ENCODE measurements at places on chromosomes 3 and 15. TPM values are rescaled to one million over a fixed set of nuclear protein-coding genes. Genes with fewer than 3 reads are reported as not detected.

Gene THPO
- polyA plus RNA-seq = not detected

Gene CD86
- polyA plus RNA-seq = not detected

DNA sequence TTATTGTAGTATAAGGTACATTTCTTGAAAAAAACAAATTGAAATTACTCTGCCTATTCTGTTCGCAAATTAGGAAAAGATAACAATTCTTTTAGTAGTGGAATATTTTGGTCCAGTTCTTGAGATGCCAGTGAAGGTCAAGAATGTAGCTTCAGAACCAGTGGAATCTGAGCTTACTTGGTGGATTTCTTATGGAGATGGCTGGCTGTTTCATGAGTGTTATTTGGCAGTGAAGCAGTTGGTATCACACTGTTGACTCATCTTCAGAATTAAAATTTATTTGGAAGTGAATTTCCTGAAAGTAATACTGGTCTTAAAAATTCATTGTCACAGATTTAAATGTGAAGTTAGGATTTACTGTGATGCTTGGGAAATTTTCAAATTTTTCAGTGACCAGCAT is 19.1 kb downstream of the RNF13 start:
- peak; percentile 67 for DNase-seq

DNA sequence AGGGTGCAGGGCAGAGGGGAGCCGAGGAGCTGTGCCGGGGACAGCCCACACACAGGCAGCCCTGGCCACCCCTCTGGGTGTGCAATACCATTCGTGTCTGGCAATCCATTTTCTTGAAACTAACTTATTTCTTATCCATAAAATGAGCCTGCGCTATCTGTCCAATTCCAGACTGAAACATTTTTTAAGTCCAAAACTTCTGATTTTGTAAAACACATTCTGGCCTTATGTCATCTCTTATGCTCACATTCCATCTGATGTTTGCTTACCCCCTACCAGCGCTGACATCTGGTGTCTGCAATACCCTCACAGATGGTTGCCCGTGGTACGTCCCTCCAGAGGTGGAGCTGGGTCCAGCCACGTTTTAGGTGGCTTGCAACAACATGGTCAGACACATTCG is 31.8 kb downstream of the PCSK6 start:
- DNase-seq = no peak

GRCh38 chr3:13517253-13517977 is 31.5 kb upstream of the FBLN2 start:
- DNase-seq = no peak

DNA sequence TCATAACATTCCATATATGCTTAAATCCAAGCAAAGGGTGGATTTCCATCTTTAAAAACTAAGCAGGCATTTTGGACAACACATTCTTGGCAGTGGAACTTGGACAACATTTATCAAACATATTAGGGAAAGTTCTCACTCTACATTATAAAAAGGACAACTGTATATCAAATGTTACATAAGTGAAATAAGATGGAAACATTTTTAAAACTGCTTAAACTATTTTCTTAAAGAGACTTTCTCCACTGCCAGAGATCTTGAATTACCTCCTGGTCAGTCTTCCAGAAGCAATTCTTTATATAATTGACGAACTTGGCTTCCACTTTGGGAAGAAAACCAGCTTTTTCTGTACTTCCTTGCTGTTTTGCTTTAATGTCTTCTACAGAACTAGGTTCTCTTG is 109.3 kb downstream of the NEO1 start:
- no peak for DNase-seq

- peak; percentile 75 for DNase-seq
Observed at GRCh38 chr3:126607214-126607908, 47.6 kb downstream of the TXNRD3 start.

DNA sequence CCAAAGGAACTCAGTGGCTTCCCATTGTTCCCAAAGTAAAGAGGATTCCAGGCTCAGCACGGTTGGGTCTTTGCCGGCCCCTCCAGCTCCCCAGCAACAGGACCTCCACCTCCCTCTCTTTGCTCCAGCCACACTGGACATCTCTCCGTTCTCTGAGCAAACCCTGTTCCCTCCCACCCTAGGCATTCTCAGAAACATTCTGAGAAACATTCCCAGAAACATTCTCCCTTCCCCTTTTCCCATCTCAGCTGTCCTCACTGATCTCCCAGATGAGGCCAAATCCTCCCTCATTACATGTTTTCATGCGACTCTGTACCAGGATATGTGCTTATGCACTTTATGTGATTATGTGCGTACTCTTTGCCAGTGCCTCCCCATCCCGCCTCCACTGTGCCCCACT is 14.1 kb downstream of the CCDC33 start:
- DNase-seq = no peak

DNA sequence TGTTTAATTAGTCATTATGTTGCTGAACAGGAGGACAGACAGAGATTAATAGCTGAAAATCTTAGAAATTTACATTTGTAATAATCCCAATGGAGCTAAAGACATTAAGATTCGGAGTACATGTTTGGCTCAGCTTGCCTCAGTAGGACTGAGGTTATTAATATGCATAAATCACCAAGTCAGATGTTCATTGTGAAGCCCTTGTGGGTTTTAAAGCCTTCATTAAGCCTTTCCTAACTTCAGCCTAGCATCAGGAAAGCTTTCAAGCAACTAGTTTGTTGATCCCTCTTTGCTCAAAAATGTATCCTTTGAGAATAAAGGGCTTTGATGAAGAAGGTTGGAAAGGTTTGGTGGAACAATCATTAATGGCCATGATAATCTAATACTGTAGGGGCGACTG is 178.2 kb upstream of the CGNL1 start:
- no peak for DNase-seq

DNA sequence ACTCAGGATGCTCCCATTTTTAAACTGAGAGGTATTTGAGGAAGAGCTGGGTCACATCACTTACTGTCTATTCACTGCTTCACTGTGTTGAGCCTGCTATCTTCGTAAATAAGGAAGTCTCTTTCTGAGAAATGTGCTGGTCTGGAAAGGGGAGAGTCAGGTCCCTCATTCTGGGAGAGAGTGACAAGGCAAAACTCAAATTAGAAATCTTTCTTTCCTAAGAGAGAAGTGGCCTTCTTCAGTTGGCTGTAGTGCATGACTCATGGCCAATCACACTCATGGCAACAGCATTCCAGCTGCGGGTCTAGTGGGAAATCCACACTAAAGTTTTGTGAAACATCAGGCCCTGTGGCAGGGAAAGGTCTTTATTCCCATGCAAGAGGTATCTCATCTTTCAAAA is 11.5 kb upstream of the TIMP4 start:
- peak; percentile 68 for DNase-seq

Gene EPM2AIP1
- 8.7 TPM for polyA plus RNA-seq

DNA sequence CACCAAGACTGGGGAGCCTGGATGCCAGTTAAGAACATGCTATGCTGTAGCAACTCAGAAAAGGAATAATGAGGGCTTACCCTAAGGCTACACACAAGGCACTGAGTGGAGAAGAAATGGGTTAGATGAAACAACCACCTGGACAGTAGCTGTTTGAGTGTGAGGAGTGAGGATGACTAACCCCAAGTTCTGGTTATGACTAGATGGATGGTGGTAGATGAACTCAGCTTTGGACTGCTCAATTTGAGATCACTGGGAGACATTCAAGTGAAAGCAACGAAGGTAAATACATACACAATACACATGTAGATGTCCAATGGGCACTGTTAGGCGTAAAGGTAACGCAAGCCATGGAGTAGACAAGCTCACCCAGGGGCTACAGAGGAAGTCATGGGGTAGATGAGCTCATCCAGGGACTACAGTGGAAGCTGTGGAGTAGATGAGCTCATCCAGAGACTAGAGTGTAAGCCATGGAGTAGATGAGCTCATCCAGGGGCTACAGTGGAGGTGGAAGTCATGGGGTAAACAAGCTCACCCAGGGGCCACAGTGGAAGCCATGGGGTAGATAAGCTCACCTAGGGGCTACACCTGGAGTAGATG is 98.3 kb downstream of the ANO10 start:
- peak; percentile 30 for DNase-seq

GRCh38 chr3:142118911-142119310 is 30.4 kb downstream of the TFDP2 start:
- no peak for DNase-seq

Gene GCHFR
- polyA plus RNA-seq = 2.3 TPM

DNA sequence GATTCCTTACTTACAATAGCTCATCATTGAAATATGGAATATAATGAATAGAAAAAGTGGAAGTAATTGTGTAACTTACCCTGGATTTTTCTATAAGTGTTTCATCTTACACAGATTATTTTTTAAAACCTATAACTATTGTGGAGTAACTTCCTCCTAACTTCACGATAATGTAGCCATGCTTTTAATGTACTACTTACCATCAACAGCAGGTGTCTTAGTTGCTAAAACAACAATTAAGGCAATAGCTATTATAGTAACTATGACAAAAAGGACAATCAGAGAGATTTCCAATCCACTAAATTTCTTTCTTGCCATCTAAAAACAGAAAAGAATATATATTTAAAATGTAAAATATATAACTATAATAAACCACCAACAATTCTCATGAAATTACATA is 2.6 kb downstream of the SI start:
- no peak for DNase-seq

Gene GOLGA6L6
- not detected for polyA plus RNA-seq

Gene SLC2A2
- not detected for polyA plus RNA-seq

Gene TMCO5A
- not detected for polyA plus RNA-seq

DNA sequence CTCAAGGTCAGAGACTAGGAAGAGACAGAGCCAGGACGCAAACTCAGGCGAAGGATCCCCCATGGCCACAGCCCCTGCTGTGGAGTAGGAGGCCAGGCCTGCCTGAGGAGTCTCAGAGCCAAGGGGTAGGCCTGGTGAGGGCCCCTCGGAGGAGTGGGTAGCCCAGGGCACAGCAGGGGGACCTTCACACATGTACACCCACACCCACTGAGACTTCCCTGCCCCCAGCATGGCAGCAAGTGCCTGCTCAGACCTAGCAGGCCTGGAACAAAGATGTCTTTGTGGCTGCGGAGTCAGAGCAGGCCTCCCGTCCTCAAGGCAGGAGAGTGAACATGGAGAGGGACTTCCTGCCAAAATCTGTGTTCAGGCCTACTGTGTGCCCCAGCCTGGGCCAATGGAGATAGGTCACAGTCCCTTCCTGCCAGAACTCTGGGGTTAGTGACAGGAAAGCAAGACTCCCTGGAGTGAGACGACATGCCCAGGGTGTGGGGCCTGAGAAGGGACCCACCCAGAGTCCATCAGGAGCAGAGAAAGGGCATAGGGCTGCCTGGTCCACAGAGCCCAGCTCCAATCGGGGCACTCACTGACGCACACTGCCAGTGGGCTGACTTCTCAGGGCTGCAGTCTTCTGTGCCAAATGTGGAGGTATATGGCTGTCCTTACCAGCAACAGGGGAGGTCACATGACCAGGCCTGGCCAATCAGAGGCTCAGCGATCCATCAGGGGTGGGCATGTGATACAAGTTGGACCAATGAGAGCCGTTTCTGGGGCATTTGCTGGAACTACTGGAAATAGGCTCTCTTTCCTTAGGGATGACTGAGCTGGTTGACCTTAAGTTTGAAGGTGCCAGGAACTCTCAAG is 2.3 kb downstream of the GRIP2 start:
- DNase-seq = peak; percentile 19

Gene CDCP1
- 8.8 TPM for polyA plus RNA-seq

- no peak for DNase-seq
Observed at GRCh38 chr3:32553973-32554372, 16.7 kb downstream of the DYNC1LI1 start.

- DNase-seq = peak; percentile 78
Observed at GRCh38 chr3:114496874-114497273, 203.0 kb downstream of the TIGIT start.

Gene GRAMD2A
- polyA plus RNA-seq = not detected

DNA sequence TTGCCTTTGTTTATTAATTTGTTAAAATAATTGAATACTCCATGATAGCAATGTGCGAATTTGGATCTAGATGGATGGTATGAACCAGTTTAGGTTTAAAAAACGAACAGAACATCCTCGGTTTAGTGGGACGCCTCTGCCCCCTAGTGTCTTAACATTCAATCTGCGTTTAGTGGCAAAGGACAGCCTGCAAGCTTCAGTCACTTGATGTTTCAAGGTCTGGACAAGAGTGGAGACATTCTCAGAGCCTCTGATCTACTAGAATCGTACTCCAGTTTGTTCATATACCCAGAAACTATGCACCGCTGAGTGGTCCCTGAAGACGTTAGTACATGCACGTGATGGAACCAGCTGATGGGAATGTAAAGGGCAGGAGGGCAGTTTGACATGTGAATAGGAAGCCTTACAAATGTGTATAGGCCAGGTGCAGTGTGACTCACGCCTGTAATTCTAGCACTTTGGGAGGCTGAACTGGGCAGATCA is 17.8 kb upstream of the ATP13A4 start:
- peak; percentile 73 for DNase-seq

GRCh38 chr3:24196526-24196925 is 251.4 kb downstream of the NR1D2 start:
- DNase-seq = peak; percentile 73

DNA sequence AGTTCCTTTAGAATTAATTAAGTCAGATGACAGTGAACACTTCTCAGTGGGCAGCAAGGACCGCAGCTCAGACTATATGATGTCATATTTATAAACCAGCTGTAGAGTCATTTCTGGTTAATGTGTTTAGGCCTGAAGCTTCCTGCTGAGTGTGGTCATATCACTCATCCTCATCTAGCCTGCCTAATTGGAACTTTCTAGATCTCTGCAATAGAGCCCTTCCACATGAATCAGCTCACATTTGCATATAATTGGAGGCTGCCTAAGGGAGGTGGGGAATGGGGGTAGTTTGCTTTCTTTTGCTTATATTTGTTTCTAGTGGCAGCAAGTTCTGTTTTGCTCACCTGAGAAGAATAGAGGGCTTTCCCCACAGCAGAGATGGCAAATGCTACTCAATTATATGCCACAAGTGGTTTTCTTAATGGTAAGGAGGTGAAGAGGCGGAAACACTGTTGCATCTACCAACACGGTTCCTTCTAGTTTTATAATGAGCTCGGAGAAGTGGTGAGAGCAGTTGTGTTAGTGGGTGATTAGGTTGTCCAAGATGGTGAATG is 148.1 kb downstream of the KLHL25 start:
- peak; percentile 84 for DNase-seq

Gene CPA3
- not detected for polyA plus RNA-seq

Gene FAM43A
- polyA plus RNA-seq = 8.0 TPM

Gene FETUB
- polyA plus RNA-seq = not detected

GRCh38 chr15:61079529-61079928 is 149.6 kb downstream of the RORA start:
- DNase-seq = no peak
